ENCODE measurements at places on chromosomes 12 and 14.

- DNase-seq: no peak
Measured at GRCh38 chr12:104216521-104216924, 944 bp downstream of the TXNRD1 start.

- no peak for DNase-seq
Measured at GRCh38 chr14:49923442-49923841, 30.6 kb downstream of the ARF6 start.

GRCh38 chr14:99121319-99121875, 150.6 kb downstream of the BCL11B start:
- no peak for DNase-seq

DNA sequence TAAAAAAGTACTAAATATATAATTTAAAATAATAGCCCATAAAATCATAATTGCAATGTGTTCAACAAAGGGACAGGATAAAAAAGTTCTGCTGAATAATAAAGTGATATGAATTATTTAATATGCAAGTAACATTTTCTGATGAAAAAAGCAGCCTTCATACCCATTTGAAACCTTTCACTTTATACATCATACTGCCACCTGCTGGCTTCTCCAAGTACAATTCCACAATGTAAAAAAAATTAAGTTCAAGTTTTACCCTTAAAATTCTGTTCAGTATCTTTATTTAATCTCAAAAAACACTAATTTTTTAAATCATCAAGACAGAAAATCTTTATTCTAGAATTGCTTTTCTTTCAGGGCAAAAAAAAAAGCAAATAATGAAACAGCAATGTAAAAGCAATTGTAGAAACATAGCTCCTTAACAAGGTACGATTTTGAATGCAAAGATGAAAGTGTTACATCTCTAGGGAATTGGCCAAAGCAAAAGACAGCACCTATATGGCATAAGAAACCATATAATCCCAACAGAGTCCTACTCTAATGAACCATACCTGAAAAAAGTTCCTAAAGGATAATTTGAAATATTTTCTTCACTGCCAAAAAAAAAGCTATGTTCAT, 15.0 kb downstream of the MDM1 start:
- DNase-seq: peak; percentile 69

- DNase-seq: no peak
Measured at GRCh38 chr14:105627701-105628100, 101.3 kb downstream of the TMEM121 start.

DNA sequence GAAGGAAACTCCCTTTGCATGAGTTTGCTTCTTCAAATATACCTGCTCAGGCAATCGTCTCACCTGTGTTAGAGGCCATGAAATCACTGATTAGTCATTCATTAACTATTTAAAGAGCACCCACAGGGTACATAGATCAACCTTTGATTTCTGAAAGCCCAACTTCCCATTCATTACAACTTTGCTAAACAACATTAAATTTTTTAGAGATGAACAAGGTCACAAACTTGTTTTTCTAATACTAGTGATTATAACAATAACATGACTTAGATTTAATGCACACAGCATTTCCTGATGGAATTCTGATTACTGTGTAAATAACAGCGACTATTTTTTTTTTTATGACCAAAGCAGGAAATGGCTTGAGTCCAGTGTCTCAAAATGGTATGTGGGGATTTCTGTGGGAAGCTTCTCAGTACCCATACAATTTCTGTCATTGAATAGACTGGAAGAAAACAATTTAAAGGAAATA, 5.4 kb upstream of the ERO1A start:
- DNase-seq: no peak

DNA sequence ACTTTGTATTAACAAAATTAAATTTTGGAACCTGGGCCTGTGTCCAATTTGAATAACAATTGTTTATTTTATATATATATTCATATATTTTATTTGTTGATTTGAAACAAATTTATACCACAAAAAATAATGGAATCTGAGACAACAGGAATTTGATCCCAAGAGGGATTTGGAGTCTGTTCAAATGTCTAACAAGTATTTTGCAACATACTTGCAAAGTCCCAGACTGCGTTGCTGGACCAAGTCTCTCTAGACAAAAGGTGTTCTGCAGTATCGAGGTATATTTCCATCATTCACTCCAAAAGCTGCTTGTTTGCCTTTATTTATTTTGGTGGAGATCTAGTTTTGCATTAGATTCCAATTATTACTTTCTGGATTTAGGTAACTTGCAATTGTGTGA, 68.7 kb upstream of the PTPRR start:
- no peak for DNase-seq

GRCh38 chr12:46815809-46816208, 10.0 kb downstream of the SLC38A4 start:
- DNase-seq: no peak

DNA sequence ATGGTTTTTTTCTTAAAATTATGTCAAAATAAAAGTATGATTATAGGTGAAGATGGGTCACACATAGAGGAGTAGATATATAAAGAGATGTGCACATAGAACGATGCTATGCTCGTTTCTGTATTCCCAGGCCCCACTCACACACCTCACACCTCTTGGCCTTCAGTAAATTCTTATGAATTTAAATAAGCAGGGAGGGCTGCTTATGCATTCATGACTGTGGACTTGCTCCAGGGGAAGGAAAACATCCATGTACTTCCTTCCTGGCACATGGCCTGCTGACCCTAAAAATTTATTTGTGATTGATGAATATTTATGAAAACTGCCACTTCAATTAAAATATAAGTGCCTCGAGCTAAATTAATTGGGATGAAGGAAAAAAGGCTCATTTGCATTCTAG, 1306.7 kb upstream of the TMEM132C start:
- DNase-seq: no peak

- no peak for DNase-seq
Measured at GRCh38 chr12:104049903-104050356, at the start of gene GLT8D2. GLT8D2 (minus strand) TSS chr12:104050187; CDS start chr12:104019648, 30,539 bp downstream.

DNA sequence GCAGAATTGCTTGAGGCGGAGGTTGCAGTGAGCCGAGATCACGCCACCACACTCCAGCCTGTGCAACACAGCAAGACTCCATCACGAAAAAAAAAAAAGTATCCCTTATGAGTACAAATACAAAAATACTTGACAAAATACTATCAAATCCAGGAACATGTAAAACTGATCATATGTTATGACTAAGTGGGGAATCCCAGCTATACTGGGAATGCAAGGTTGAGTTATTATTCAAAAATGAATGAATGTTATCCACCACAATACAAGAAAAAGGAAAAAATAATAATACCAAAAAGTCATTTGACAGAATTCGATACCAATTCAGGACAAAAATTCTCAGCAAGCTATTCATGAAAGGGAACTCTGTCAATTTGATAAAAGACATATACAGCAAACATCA, 32.6 kb downstream of the MOK start:
- no peak for DNase-seq

GRCh38 chr12:105581420-105581819, 250.9 kb downstream of the C12orf75 start:
- no peak for DNase-seq

GRCh38 chr12:131251336-131252101, 297.8 kb downstream of the ADGRD1 start:
- DNase-seq: no peak

DNA sequence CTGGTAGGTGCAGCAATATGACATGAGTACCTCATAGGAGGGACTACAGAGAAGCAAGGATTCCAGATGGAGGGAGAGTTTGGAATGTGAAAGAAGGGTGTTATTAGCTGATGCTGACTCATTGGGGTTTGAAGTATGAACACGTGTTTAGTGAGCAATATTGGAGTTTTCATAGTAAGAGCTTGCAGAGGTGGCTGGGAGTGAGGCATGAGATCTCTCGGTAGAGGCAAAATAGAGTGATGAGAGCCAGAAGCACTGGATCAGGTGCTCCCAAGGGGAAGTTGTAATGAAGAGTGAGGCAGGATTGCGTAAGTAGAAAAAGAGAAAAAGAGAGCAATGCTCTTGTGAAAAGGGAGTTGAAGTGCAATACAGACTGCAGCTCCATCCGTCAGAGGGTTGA, 42.1 kb downstream of the MGST1 start:
- no peak for DNase-seq

DNA sequence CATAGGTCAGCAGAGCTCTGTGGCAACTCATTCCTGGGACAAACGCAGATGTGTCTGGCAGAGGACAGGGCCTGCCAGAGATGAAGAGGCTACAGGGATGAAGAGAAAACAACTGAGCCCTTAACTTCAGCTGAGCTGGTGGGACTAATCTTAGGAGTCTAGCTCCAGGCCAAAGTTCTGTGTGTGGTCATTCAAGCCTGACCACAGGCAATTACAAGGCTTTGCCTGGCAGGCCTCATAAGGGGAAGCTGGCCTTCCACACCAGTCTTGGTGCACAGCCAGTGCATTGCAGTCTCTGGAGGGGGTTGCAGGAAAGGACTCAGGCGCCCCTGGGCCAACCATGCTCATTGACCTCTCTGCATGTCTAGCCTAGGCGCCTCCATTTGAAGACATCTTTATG, 127.6 kb upstream of the DAAM1 start:
- DNase-seq: no peak

DNA sequence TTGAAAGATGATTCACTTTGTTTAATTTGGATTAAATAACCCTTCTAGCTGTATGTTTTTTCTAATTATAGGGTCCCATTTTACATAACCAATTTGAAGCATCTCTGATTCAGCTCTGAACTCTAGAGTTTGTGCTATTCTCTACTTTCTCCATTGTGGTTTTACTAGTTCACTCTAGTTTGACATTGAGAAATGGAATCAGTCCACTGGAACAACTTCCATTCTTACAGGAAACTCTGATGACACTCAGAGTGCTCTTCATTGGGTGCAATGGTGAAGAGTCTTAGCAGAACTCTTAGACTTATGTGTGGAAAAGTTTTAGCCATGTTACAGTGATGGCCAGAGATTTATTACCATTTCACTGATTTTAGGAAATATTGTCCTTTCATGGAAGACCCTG, 140.7 kb downstream of the DYRK2 start:
- no peak for DNase-seq
